NCI-H2171 treated with DMSO at 0.1 percent for 48 hours (cell line): ENCODE measurements at places on chromosomes 3 and 15.
A peak's percentile ranks its signal among the peaks of the same experiment; 100 is the strongest.

DNA sequence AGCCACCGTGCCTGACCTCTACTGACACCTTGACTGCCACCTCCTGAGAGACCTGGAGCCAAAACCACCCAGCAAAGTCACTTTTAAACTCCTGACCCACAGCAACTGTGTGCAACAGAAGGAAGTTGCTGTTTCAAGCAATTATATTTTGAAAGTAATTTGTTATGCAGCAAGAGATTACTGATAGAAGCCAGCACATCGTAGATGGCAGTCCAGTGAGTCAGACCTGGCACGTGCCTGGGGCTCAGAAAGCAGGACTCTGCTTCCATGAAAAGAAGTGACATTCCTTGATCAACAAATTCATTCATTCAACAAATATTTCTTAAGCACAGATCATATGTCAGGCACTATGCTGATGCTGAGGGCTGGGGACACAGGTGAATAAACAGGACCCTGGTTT is 5.7 kb upstream of the CSPG4 start:
- no peak for DNase-seq

- no peak for DNase-seq
Measured at GRCh38 chr3:182973047-182973446, 7.3 kb downstream of the DCUN1D1 start.

DNA sequence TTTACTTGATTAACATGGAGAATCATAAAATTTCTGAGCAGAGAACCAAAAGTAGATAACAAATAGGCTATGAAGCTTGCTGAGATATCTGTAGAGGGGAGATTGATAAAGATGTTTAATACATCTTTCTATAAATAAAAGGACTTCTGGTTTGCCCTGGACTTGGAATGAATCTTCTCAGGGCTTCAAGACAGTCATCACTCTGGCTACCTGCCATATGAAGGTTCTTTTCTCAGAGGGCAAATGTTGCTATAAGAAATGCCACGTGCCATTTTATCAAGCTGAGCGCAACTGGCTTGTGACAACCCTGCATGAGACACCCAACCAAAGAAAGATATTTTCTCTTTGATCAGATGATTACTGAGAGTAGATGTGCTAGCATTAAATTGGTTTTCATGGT is 192.5 kb downstream of the WNT5A start:
- no peak for DNase-seq

DNA sequence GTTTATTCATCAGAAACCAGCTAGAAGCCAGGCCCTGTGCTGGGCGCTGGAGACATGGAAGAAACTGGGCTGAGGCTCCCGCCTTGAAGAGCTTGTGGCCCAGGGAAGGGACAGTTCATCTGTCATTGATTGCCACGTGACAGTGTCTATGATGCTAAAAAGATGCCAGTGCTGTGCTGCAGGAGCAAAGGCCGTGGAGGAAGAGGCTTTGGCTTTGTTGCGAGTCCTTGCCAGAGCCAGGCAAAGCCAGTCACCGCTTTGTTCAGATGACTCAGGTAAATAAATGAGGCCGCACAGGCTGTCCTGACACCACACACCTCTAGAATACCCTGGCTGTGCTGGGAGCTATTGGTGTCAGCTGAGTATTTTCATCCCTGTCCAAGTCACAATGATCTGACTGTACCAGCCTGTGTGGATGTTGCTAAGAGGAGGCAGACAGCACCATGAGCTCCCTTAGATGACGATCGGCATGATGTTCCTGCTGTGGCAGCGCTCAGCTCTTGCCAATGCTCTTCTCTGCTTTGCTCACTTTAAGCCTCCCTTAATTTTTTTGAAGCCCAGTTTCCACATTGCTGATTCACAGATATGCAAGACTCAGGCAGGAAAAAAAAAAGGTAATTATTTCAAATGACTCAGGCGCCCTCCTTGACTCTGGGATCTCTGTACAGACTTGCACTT is 77.5 kb downstream of the CCNL1 start:
- DNase-seq: no peak

- peak; percentile 84 for DNase-seq
Measured at GRCh38 chr15:86183596-86184491, 104.2 kb downstream of the AGBL1 start.

- DNase-seq: no peak
Measured at GRCh38 chr3:117919621-117920020, 1115.0 kb downstream of the IGSF11 start.

DNA sequence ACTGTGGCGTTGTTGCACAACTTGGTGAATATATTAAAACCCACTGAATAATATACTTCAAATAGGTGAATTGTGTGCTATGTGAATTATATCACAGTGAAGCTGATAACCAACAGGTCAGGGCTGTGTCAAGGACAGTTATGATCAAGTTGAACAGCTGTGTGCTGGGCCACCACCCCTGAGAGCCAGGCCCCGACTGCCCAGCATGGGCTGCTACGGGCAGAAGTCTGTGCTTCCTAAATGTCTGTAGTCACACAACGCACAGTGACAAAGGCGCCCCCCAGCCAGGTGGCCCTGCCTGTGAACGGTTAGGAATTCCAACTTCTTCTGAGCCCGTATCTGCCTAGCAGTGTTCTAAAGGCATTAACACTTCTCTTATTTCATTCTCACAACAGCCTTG is 32.8 kb downstream of the TKT start:
- no peak for DNase-seq

DNA sequence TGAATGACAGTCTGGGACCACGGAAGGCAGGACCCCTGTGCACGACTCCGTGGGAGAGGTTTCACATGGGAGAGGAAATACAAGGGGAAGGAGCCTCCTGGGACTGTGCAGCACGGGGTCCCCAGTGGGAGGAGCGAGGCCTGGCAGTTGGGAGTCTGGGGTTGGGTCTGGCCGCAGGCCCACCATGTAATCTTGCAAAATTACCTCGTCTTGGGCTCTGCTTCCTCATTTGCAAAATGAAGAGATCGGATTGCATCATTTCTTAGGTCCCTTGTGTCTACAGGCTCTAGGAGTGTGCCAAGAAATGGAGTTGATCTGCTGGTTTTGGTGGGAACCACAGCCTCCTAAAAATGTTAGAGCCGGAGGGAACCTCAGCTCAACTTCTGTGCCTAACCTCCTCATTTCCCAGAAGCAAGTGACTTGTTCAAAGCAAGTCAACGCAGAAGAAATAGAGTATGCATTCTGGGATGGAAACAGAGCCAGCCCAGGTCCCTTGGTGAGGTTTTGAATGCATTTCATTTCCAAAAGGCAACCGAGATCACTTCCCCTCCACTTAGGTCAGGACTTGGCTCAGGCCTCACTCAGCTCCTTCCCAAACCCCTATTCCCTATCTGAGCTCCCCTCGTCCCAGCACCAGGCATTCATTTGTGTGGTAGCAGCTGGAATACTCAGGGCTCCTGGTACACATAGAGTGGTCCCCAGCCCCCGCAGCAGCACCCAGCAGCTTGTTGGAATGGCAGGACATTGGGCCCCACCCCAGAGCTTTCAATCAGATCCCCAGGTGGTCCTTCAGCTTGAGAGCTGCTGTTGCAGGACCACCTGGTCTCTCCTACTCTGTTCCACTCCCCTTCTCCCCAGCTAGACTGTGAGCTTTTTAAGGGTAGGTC is 267.7 kb downstream of the XXYLT1 start:
- peak; percentile 72 for DNase-seq

GRCh38 chr3:23253214-23253613 is 50.1 kb downstream of the UBE2E2 start:
- no peak for DNase-seq

DNA sequence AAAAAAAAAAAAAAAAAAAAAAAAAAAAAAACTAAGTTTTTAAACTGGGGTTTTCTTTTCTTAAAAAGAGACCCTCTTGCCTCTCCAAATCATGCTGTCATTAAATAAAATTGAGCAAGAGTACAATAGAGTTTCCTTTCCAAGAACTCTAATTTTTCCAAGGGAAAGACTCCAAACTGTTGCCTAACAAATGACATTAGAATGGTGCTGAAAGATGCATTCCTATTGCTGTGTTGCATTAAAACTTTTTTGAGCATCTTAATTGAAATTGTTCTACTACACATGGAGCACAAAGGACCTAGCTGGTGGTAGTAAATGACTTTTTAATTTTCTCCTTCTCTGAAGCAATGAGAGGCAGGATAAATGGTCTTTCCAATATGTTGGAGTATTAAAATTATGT is 469.1 kb upstream of the ARHGEF26 start:
- no peak for DNase-seq

DNA sequence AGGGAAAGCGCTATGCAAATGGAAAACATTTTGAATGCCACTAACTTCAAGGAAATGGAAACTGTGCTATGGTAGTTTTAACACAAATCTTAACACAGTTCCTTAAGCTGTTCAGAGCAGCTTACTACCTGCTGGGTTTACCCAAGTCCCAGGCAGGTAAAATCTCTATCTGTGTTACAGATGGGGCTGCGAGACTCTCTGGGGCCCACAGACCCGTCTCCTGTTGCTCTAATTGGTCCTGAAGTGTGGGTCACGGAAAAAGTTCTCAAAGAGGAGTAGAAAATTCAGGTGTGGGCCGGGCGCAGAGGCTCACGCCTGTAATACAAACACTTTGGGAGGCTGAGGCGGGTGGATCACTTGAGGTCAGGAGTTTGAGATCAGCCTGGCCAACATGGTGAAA is 16.9 kb upstream of the ZFYVE19 start:
- DNase-seq: no peak

- no peak for DNase-seq
Measured at GRCh38 chr3:193944518-193944884, 191.4 kb upstream of the HES1 start.

GRCh38 chr3:30319713-30320112 is 286.7 kb upstream of the TGFBR2 start:
- DNase-seq: peak; percentile 76

GRCh38 chr15:82140886-82141285 is 95.1 kb upstream of the MEX3B start:
- no peak for DNase-seq

GRCh38 chr3:45567730-45568172 is 26.8 kb upstream of the LIMD1 start:
- no peak for DNase-seq

DNA sequence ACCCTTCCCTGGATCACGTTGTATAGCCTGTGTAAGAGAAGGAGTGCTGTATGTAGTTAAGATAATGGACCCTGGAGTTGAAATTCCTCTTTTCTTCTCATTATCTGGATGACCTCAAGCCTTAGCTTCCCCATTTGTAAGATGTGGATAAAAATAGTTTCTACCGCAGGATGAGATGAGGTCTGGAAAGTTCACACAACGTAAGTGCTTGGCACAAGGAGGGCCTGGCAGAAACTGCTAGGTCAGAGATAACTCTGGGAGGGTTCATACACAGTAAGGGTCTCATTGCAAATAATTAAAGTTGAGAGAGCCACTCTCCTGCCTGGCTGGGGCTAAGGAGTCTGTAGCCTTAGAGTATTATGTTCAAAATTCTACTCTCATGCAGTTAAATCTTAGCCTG is 214.4 kb downstream of the LRTM1 start:
- DNase-seq: no peak

- no peak for DNase-seq
Measured at GRCh38 chr3:187522293-187522692, 147.9 kb downstream of the SST start.

DNA sequence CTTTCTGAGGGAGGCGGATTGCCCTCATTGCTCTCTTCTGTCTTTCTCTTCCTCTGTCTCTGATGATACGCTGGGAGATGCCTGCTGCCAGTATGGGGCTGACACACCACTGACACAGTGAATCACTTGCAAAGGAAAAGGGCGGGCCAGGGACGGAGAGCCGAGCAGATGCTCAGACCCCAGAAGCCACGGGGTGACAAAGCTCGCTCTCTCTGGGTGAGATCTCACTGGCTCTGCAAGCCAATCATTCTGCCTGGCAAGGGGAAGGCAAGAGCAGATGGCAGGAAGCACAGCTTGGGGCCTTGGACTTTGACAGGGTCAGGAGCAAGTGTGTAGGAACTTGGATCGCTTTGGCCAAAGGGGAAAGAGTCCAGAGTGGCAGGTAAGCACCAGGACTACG is 198.7 kb downstream of the NTRK3 start:
- no peak for DNase-seq

- DNase-seq: no peak
Measured at GRCh38 chr3:123586968-123587367, 2.1 kb upstream of the HACD2 start.

- no peak for DNase-seq
Measured at GRCh38 chr3:106755336-106755735, 621.9 kb upstream of the CCDC54 start.

DNA sequence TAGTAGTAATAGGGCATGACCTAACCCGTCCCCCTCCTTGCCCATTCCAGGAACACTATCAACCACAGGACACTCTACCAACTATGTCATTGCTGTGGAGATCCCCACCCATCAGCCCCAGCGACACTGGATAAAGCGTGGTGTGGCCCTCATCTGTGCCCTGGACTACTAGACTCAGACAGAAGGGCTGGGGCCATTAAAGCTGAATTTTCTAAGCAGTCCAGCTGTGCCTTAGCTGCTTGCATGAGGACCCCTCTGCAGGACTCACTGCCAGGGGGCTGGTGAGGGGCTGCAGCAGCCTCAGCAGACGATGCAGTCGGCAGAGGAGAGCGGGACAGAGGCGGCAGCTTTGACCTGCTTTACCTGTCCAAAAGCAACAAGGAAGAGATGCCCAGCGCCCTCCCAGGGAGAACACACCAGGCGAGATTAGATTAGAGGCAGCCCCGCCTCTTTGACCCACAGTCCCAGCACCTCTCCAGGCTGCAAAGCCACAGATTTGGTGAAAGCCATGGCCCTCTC is 44.6 kb downstream of the SEMA3G start:
- DNase-seq: no peak

DNA sequence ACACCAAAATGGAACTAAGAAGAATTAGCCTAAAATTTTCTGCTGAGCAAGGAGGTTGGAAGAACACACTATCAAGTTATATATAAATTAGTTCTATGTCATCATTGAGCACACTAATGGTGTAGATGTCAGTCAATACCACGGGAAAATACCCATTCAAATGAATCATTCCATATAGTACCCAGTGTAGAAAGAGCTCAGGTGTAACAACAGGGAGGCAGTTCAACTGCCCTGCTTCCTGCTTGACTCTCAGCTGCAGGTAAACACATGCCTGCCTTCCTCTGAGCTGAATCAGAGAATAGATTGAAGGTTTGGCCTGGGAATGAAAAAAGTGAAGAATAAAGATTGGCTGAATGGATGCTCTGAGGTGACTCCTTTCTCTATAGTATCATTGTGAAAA is 1088.0 kb downstream of the AGBL1 start:
- DNase-seq: no peak

GRCh38 chr15:77773903-77774302 is 141.2 kb upstream of the LINGO1 start:
- no peak for DNase-seq

- DNase-seq: no peak
Measured at GRCh38 chr3:72559385-72559784, 288.9 kb downstream of the SHQ1 start.
